Endodermal cell (in vitro differentiated cells): ENCODE measurements at places on chromosomes 3 and 15. TPM values are rescaled to one million over a fixed set of nuclear protein-coding genes. Genes with fewer than 3 reads are reported as not detected.

DNA sequence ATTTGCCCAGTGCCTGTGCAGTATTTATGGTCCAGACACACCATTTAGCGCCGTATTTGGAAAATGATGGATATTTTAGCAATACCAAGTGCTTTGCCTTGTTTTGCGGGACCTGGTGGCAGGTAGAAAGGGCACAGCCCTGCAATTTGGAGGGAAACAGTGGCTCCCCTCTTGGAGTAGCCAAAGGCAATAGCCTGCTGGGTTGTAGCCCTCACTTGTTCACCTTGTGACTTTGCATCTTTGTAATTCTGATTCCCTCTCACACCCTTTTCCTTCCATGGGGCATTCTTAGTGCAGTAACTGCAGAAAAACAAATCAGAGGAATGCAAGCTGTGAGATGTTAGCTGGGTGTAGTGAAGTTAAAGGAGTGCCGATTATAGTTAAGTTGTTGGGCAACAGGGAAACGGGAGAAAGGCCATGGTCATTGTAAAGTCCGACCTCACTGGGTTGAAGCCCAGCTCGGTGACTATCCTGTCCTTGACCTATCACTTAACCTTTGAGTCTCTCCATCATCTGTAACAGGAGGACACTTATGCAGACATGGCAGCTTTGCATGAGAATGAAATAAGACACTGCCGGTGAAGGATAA lies 131.0 kb upstream of the KLHL25 start:
- DNase-seq, result peak; percentile 57

DNA sequence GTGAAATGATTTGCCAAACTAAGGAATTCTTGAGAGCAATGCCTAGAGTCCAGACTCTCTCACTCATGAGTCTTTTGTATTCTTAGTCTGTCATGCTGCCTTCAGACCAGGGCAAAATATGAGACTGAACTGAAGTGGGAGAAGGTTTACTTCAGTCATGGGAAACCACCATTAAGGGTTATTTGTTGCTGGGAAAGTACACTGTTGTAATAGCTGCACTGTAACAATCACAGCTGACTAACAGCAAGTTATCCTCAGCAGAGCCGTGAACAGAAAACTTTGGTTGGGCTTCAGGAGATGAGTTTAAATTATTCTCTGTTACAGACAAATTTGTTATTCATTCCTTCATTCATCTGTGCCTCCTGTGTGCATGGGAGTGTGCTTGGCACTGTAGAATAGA lies 258.5 kb downstream of the ROBO2 start:
- DNase-seq, result no peak

DNA sequence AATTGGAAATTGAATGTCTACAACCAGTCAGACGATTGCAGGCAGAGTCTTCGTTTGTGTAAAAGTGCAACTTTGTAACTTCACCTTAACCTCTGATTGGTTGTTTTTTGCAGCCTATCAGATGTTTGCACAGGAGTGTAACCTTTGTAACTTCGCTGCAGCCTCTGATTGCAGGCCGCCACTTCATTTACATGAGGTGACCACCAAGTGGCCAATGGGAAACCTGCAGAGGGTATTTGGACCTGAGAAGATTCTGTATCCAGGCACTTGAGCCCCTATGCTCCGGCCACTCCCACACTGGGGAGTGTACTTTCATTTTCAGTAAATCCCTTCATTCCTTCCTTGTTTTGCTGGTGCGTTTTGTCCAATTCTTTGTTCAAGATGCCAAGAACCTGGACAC lies 68.1 kb upstream of the PFN2 start:
- no peak for DNase-seq

DNA sequence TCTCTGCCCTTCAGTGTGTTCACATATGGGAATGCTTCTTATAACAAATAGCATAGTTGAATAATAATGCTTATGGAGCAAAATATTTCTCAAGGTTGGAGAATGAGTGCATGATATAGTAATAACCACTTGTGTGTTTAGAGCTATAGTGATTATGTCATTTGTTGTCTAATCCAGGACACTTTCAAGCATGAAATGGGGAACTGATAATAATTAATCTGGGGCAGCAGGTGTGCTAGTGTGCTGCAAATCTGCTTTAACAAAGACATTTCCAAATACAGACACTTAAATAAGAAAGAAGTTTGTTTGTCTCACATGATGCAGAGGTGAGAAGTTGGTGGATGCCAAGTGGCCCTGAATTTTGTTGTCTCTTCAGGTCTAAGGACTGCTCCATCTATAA lies 579.3 kb upstream of the GRM7 start:
- no peak for DNase-seq

DNA sequence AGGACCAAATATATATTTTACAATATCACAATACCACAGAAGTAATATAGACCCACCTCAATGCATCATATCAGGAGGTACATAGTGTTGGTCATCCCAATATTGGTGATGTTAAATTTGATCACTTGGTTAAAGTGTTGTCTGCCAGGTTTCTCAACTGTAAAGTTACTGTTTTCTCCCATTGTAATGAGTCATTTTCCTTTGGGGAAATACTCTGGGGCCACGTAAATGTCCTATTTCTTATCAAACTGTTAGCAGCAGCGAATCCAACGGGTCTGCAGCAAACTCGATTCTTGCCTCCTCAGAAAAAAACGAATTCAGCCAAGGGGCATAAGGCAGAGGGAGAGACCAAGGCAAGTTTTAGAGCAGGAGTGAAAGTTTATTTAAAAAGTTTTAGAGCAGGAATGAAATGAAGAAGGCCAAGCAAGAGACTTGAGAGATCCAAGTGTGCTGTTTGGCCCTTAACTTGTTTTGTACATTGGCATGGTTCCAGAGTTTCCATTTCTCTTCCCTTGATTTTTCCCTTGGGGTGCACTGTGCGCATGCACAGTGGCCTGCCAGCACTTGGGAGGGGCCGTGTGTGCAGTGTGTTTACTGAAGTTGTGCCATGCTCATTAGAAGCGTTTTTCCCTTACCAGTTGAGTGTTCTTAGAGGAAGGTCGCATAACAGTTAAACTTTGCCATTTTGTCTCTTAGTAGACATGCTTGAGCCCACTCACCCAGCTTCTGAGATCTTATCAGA lies 512.5 kb downstream of the AGBL1 start:
- no peak for DNase-seq

- no peak for DNase-seq
Measured at GRCh38 chr3:54139630-54140029, 17.3 kb downstream of the CACNA2D3 start.

The NANOGP8 gene
- 1.5 to 12.3 TPM (median 2.1 TPM) in 3 replicates for total RNA-seq

- no peak for DNase-seq
Measured at GRCh38 chr3:29568355-29568754, 287.5 kb downstream of the RBMS3 start.

DNA sequence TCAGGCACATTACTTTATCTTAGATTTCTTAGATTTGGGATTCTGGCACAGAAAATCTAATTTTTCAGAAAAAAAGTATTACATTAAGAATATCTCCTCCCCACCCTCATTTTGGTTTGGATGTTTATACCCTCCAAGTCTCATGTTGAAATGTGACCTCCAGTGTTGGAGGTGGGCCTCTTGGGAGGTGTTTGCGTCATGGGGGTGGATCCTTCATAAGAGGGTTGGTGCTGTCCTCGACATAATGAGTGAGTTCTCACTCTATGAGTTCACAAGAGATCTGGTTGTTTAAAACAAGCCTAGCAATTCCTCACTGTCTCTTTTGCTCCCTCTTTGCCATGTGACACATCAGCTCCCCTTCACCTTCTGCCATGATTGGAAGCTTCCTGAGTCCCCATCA lies 45.6 kb upstream of the WWTR1 start:
- no peak for DNase-seq

- no peak for DNase-seq
Measured at GRCh38 chr3:71672807-71673206, 52.4 kb downstream of the EIF4E3 start.

GRCh38 chr3:81270603-81271379 lies 490.7 kb downstream of the GBE1 start:
- DNase-seq, result no peak

- no peak for DNase-seq
Measured at GRCh38 chr3:139518926-139519842, 20.4 kb downstream of the RBP1 start.

GRCh38 chr3:141074529-141074928 lies 23.4 kb downstream of the SPSB4 start:
- peak; percentile 89 for DNase-seq

The TIMP4 gene
- 0.46 TPM in 1 of 3 replicates, not detected in the others for total RNA-seq

GRCh38 chr3:46293035-46293724 lies 50.9 kb downstream of the CCR3 start:
- DNase-seq, result no peak

DNA sequence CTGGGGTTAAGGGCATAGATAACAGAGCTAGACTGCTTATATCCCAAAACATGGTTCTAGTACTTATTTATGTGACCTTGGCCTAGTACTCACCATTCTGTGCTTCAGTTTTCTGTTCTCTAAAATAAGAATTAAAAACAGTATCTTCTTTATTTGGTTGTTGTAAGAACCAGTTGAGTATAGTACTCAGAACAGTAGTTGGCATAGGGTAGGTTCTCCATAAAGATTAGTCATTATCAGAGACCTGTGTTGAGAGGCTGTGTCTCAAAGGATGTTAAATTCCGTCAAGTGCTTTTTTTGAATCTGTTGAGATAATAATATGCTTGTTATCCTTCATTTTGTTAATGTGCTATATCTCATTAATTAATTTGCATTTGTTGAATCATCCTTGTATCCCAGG lies 47.4 kb upstream of the OSTN start:
- DNase-seq, result no peak

DNA sequence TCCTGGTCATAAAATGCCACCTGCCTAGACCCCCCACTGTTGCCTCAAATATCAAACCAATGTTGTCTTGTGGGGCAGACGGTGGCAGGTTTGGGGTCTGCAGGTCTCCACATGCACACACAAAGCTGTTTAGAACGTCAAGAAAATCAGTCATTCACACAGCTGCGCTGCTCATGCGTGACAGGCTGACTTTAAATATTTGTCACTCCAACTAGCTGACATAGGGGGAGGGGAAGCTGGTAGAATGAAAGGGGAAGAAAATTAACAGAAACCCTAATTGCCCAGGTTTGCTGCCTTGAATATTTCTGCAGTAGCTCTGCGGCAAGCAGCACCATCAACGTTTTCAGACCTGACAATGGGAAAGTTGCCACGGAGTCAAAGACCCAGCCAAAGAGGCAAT lies 201.8 kb downstream of the ABHD5 start:
- peak; percentile 17 for DNase-seq

- no peak for DNase-seq
Measured at GRCh38 chr15:63605036-63605435, 7.8 kb downstream of the FBXL22 start.

The B3GNT5 gene
- 16.1 to 18.0 TPM (median 17.6 TPM) in 3 replicates for total RNA-seq

GRCh38 chr15:98983334-98983733 lies 24.3 kb downstream of the PGPEP1L start:
- DNase-seq, result no peak

DNA sequence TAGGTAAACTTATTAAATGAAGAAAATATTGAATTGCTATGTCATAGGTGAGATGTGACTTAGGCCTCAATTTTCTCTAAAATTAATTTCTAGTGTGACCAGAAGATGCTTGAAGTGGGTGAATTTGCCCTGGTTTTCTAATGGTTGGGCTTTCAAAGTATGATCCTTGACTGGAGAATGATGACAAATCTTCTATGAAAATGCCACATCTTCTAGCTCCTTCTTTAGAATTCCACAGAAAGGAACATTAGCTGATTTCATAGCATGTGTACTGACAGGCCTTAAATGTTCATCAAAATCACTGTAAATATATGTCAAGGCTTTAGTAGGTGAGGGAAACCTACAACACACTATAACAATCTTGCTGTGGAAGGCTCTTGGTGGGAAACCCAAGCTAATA lies 8.9 kb downstream of the ABI3BP start:
- no peak for DNase-seq

- DNase-seq, result no peak
Measured at GRCh38 chr15:34732430-34732829, 22.4 kb downstream of the GJD2 start.

The GOLGA8S gene
- 0.09 to 0.13 TPM in 2 of 3 replicates, not detected in the other for total RNA-seq

GRCh38 chr15:29615791-29616190 lies 206.5 kb downstream of the TJP1 start:
- no peak for DNase-seq

GRCh38 chr15:31326875-31327668 lies 437 bp downstream of the KLF13 start:
- peak; percentile 79 for DNase-seq

DNA sequence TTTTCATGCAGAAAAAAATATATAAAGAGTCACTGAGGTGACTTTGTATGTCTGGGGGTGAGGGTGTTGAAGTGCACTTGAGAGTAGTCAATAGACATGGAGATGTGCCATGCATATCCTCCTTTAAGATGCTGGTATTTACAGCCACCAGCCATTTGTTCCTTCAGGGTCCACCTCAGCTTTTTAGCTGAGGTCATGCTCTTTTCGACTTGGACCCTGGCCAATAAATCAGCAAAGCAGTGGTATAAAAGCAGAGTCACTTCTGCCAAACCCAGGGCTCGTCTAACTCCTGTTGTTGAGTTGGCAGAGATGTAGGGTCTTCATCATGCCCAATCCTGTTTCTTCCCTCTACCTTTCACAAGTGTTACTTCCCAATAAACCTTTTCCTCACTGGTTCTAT lies 75.1 kb upstream of the OSTN start:
- DNase-seq, result no peak

The DHX30 gene
- total RNA-seq, result 64.5 to 114 TPM (median 113 TPM) in 3 replicates

- DNase-seq, result peak; percentile 49
Measured at GRCh38 chr3:141353652-141354495, 14.4 kb upstream of the ZBTB38 start.
